Psoas muscle (tissue), 8 donors: ENCODE measurements at places on chromosomes 6 and 20.

GRCh38 chr6:111552958-111553357 lies 52.7 kb downstream of the TRAF3IP2 start:
- DNase-seq = no peak

- no peak for DNase-seq
Measured at GRCh38 chr6:116127771-116128493, 2.0 kb upstream of the COL10A1 start.

DNA sequence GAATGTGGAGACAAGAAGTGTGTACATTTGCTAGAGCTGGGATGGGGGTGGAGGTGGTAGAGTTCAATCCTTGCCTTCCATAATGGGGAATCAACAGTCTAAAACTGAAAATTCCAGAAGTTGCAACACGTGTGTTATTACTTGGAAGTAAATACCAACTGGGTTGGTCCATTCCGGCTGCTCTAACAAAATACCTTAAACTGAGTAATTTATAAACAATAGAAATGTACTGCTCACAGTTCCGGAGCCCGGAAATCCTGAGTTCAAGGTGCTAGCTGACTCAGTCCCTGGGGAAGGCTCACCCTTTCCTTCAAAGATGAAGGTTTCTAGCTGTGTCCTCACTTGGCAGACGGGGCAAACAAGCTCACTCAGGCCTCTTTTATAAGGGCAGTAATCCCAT lies 59.0 kb downstream of the RIN2 start:
- no peak for DNase-seq

DNA sequence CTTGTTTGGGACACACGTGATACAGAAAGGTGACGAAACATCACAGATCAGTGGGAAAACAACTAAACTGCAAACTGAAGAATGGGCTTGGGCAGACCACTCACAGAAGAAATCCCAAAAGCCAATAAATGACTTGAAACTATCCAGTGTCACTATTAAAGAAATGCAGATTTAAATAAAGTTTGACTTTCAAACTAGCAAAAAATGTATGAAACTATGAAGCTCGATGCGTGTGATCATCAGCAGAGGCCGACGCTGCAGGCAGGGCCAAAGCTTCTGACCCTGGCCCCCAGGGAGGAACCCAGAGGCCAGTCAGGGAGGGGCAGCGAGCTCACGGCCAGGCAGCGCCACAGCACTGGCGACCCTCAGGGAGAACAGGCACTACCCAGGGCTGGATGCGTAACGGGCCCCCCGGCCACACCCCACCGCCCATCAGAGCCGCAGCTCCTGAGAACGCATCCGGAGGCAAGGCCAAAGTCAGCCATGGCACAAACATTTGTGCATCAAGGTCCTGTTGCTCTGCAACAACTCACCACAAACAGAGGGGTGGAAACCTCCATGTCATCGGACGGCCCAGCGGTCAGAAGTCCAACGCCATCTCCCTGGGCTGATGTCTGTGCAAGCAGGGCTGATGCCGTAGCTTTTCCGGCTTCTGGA lies 94.1 kb downstream of the YTHDF1 start:
- no peak for DNase-seq

GRCh38 chr6:108616544-108616943 lies 55.8 kb downstream of the FOXO3 start:
- no peak for DNase-seq

DNA sequence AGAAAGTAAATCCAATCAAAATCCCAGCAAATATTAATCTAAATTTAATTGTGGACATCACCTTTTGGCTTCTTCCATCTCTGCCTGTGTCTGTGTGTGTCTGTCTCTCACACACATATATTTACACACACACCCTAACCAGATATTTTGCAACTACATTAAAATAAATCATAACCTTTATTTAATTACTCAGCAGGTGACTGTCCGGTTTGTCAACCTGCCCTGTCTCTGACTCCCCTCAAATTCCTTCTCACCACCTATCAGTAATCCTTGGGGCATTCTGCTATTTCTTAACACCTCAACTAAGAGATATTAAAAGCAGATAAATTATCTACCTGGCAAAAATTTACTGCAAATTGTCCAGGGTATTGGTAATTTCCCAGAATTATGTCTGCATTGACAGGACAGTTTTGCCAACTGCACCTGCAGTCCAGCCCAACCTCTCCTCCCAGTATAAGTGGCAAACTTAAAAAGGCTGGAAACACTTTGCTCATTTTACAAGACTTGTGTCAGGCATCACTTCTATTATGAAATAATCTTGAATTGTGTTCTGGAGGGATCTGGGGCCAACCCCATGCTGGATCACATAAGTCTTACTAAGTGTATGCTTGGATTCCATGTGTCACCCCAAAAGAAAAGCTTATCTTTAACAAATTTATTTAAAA lies 216.1 kb downstream of the GMDS start:
- no peak for DNase-seq

GRCh38 chr6:75556240-75556639 lies 45.4 kb upstream of the SENP6 start:
- DNase-seq = no peak
